Activated T-cell treated with anti-CD3 and anti-CD28 coated beads for 4 hours (primary cell): ENCODE measurements at places on chromosomes 2 and 18.

GRCh38 chr2:134670955-134671354 is 47.8 kb downstream of the TMEM163 start:
- no peak for DNase-seq

GRCh38 chr2:174623106-174623637 is 25.6 kb upstream of the WIPF1 start:
- no peak for DNase-seq

DNA sequence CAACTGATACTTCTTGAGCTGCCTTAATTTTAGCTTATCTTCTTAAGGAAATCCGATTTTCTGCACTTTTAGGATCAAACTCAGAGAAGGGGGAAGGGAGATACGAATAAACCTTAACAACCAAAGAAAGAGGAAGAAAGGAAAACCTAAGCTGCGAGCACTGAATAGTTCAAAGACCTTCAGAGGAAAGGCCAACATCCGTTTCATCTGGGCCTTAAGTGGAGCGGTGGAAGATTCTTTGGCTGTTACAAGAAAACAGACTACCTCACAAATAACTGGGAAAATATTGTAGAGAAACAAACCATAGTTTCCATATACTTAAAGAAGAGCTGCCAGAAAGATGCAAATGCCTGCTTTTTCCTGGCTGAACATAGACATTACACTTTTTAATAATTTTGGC is 43.6 kb downstream of the VIT start:
- DNase-seq = no peak

DNA sequence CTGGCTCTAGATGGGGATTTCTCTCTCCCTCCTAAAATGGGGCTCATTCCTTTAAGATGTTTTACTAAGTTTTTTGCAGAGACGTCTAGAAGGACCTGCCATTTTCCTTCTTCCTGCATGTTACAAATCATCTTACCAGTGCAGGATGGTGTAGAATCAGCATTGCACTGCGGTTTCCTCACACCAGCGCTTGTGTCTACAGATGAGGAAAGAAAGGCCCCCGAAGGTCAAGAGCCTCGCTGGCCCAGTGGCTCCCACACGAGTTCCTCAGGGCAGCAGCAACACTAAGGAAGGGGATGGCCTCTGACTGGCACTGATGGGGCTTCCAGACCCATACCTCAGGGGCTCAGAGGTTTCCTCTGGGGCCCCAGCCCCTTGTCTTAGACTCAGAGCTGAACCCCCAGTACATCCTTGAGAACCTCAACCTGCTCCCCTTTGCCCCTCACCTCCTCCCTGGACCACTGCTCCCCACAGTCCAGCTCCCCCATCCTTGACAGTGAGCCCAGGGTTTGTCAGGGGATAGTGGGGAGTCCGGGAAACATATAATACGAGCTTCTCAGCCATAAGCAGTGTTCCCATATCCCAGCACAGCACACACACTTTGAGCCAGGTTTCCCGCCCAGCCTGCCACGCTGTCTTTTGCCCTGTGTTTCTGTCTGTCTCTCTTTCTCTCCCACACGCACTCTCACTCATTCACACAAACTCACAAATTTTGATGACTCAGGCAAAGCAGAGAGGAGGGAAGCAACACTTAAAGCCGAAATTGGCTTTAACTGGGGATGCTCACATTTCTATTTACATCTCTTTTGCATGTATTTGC is 29.4 kb downstream of the ZFP36L2 start:
- DNase-seq = no peak

DNA sequence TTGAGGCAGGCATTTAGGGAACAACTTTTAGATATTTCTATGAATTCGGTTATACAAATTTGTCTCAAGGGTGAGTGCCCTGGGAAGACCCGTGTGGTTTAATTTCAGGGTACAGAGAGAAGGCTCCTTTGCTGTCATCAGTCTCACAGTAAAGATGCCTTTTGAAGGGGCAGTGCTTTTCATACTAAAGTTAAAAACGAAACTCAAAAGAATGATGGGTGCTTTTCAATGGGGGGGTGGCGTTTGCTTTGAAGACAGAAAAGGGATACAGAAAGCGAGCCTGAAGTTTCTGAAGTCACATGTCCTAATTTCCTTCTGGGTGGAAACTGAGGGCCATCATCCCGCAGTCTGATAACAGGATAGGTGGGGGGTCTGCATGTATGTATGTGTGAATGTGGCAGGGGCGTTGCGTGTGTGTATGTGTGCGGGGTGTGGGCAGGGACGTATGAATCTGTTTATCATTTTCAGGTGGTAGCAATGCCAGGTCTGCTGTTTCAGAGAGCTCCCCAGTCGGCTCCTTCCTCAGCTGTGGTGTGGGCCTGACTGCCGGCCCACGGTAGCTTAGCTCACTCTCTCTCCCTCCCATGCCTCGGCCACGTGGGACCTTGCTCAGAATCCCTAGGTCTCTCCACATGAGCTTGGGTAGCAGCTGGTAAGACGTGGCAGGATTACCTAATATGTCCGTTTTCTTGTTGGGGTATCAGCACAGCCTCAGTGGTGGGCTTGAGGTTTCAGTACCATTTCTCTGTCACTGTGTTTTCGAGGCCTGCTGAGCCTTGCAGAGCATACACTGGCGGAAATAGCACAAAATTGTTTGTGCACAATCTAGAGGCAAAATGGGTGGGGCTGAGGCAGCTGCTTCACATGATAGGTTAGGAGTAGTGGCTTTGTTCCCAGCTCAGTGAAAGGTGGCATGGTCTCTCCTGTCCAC is 32.7 kb downstream of the ARHGAP25 start:
- no peak for DNase-seq

DNA sequence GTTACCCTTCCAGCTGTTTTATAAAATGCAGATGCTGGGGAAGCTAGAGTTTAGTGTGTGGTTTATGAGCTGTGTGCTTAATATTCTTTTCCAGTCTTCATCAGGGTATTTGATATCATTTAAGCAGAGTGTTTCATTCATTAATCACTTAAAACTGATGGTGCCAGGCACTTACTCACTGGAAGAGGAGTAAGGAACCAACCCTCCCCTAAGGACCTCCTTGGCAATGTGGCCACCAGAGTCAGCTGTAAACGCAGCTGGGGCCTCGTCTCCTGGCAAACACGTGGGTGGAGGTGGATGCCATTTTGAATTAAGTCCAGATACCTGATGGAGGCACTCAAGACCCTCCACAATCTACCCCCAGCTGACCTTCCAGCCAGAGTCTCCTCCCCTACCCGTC is 331.6 kb downstream of the CLIP4 start:
- DNase-seq = no peak

DNA sequence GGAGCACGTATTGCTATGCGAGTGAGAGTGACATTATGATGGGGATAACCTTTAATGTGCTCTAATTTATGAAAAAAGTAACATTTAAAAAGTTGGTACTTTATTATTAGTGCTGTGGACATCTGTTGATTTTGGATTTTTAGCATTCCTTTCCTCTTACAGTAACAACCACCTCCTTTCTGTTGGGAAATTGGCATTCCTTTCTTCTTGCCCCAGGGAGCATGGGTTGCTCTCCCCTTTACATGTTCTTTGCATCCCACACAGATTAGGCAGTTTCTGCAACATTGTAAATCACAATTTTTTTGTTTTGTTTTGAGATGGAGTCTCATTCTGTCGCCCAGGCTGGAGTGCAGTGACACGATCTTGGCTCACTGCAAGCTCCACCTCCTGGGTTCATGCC is 300.2 kb downstream of the LPIN1 start:
- no peak for DNase-seq

- no peak for DNase-seq
These were observed 45.5 kb upstream of the LRRTM4 start for GRCh38 chr2:77567723-77568122.

GRCh38 chr2:206480620-206481019 is 37.3 kb downstream of the ADAM23 start:
- DNase-seq = no peak

- DNase-seq = no peak
These were observed 430.8 kb downstream of the SETBP1 start for GRCh38 chr18:45111502-45111848.
